Stimulated activated CD8-positive, alpha-beta memory T cell treated with anti-CD3 and anti-CD28 coated beads, Interleukin-4, amount 100 ng/mL, for 1 hour (primary cell): ENCODE measurements at places on chromosomes 11 and 22.

GRCh38 chr11:134398644-134399292, 13.3 kb downstream of the B3GAT1 start:
- DNase-seq = no peak

DNA sequence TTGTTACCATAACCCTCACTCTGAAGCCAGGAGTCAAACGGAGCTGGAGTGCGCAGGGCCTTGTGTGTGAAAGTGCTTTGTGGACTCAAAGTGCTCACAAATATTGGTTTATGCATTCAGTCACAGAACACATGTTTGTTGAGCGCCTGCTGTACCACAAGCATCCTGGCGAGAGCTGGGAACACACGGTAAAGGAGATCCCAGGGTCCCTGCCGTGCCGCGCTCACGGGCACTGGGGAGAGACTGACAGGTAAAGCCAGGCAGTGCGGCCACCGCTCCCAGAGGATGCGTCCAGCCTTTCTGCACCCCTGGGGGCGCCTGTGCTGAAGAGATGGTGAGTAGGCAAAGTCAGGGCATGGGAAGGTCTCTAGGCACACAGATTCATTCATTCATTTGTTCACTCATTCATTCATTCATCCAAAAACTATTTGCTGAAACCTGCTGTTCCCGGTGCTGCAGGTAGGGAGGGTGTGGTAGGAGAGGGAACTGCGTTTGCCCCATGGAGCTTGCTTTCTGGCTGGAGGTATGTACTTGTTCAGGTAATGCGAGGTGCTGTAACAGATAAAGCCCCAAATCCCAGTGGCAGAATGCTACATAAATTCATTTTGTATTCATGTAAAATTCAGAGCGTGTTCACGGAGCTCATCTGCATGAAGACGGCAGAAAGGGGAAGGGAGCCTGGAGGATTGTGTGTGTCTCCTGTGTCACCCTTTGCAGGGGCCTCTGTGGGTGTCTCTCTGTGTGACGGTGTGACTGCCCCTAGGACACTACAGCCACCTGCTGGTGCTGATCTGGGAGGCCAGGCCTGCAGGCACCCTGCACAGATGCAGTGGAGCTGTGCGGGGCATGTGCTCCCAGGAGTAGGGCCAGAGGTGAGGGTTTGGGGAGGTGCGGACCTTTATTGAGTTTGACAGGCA, 167.0 kb upstream of the B3GAT1 start:
- no peak for DNase-seq

DNA sequence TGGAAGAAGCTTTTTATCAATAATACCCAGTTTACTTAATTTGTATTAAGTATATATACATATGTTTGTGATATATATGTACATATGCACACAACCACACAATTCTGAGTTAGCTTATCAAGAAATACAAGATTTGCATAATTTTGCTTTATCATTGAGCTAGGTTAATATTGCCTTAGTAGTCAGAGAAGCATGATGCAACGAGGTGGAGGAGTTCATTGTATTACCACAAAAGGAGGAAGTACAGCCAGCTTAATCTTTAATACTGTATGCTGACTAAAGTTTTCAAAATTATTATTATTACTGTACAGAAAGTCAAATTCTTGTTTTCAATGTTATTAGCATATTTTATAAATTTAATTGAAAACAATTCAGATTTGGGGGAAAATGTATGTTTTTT, 278.4 kb upstream of the PDGFD start:
- DNase-seq = no peak

- DNase-seq = no peak
Observed at GRCh38 chr22:36833073-36833472, 16.2 kb upstream of the PVALB start.

GRCh38 chr11:63478896-63479295, 12.1 kb downstream of the PLAAT5 start:
- DNase-seq = peak; percentile 7

GRCh38 chr11:132772703-132773545, 759.4 kb downstream of the OPCML start:
- DNase-seq = no peak

GRCh38 chr22:30390974-30391691, 3.9 kb upstream of the RNF215 start:
- peak; percentile 45 for DNase-seq

DNA sequence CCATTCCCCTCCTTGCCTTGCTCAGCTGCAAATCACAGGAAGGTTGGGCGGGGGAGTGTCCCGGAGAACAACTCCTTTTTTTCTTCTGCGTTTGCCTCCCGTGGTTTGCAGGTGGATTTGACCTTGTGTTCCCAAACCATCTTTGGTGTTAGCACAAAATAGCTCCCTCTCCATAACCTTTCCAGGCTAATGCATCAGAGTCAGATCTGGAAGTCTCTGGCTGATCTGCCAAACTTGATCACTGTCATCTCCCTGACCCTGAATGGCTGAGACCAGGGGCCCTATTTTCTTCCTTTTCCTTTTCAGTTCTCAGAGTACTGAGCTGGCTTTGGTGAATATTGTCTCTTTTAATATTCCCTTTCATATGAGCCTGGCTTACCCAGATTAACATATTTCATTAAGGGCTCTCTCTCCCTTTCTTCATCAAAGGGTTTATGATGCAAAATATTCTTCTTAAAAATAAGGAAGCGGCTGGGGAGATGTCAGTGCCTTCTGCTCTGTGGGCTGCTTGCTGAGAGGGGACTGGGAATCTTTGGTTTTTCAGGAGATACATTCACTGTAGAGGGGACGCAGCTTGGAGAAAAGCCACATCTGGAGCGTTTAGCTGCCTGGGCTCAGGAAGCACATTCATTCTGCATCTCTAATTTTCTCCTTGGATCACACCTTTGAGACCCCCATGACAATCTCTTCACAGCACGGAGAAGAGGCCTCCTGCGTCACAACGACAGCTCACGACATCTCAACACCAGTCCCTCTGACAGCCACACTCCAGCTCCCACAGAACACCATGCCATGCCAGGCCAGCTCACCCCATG, 148.3 kb downstream of the CEP164 start:
- no peak for DNase-seq

- no peak for DNase-seq
Observed at GRCh38 chr11:32829680-32830412, at the start of gene PRRG4. PRRG4 (plus strand) TSS chr11:32829927; CDS start chr11:32830530, 603 bp downstream.

GRCh38 chr11:13090228-13090708, 81.2 kb downstream of the RASSF10 start:
- DNase-seq = no peak

DNA sequence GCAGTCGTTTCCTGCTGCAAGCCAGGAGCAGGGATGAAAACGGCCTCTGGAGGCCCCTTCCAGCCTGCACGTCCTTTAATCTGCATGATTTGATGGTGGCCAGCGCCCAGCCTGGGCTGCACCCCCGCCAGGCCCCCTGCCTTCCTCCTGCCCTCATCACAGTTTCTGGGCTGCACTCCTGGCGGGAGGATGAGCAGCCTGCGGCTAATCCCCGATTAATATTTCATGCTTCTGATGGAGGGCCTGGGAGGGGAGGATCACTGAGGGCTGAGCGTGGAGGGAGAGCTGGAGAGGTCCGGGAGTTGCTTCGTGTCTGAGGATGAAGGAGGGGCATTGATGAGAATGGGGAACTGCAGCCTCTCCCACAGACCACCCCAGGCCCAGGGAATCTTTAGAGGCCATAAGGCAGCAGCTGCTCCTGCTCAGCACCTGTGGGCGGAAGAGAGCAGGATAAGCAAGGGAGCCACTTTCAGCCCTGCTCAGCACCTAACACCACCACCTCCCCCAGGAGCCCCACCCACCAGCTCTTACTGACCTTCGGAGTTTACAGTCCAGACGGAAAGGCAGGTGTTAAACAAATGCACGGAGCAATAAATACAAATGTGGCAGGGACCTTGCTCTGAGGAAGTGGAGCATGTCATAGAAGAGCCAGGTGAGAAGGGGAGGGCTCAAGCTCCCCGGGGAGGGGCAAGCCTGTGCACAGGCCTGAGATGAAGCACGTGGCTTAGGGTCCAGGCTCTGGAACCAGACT, 135.0 kb upstream of the NECTIN1 start:
- DNase-seq = no peak

DNA sequence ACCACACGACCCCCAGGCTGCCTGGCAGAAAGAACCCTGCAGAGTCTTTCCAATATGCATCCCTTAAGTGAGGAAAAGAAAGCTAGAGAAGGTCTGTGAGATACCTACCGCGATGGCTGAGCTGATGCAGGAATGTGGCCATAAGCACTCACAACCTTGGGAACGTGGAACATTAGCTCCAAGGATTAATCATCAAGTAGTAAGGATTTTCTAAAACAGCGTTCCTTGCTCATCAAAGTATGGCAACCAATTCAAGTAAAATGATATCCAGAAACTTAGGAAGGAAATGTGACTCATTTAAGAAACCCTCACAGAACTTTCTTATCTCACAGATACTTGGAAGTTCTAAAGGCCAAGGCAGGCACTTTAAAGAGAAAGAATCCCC, 12.8 kb downstream of the PACSIN2 start:
- no peak for DNase-seq

GRCh38 chr11:99614352-99614751, 593.6 kb downstream of the CNTN5 start:
- no peak for DNase-seq

- no peak for DNase-seq
Observed at GRCh38 chr11:124869331-124869730, 4.1 kb downstream of the ROBO3 start.

GRCh38 chr22:41001722-41002122, 50.5 kb downstream of the RBX1 start:
- no peak for DNase-seq

- no peak for DNase-seq
Observed at GRCh38 chr11:113240790-113241635, 73.4 kb upstream of the TTC12 start.

- DNase-seq = no peak
Observed at GRCh38 chr11:14237444-14237961, 121.5 kb downstream of the RRAS2 start.

- no peak for DNase-seq
Observed at GRCh38 chr22:20004464-20004863, 12.2 kb downstream of the ARVCF start.

- no peak for DNase-seq
Observed at GRCh38 chr11:31509051-31509428, 382 bp downstream of the IMMP1L start.

- DNase-seq = no peak
Observed at GRCh38 chr22:35212996-35213395, 44.3 kb upstream of the HMGXB4 start.

DNA sequence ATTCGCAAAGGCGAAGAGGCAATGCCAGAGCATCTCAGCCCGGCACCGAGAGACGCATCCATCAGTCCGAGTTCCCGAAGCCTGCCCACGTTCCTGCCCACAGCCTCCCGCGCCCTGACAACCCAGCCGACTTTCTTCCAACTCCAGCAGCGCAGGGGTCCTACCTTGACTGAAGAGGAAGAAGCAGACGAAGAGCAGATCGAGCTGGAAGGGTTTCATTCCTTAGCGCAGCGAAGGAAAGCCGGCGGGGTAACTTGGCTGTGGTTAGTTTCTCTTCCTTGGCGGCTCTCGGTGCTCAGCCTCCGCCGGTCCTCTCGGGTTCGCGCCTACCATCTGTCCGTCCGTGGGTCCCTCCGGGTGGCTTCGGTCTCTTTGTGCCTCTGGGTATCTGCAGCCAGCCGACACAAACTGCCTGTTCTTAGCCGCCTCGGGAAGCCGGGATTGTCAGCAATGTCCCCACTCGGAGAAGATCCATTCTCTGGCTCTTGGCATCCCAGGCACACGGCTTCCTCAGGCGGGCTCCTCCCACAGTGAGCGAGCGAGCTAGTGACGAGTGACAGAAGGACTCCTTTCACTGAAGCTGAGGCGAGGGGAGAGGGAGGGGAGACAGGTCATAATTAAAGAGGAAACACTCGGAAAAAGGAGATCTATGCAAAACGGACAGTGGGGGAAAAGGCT, at the start of gene KIRREL3:
KIRREL3 (minus strand) TSS at position 480 of the 678 bp plus-strand sequence.
- DNase-seq = no peak

DNA sequence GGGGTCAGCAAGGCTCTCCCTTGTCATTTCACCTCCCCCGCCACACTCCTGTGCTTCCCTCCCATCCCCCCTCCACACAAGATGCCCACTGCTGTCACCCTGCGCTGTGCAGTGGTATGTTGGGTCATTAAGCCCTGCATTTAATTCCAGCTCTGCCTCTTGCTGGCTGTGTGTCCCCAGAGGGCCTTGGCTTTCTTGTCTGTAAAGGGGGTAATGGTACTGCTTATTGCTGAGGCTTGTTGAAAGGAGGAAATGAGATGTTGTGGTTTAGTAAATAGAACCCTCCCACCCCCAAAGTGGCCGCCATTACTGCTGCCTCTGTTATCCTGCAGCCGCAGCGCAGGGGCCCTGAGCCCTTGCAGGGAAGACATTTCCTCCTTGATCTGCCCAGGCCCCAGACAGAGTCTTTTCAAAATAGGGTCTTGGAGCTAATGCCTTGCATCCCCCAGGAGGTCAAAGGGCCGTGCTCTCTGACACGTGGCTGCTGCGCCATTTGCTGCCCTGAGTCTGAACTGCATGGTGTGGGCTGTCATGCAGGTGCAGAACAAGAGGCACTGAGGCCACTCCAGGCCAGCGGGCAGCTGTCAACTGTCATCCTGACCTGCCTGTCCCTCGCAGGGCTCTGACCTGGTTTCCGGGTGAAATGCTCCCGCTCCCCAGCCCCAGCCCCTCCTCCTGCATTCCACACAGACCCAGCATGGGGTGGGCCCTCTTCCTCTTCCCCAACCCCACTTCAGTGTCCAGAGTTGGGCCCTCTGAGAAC, 18.7 kb downstream of the PVALB start:
- DNase-seq = no peak

GRCh38 chr22:31613286-31613903, 48.6 kb downstream of the PISD start:
- DNase-seq = no peak

GRCh38 chr11:32420937-32421901, 14.1 kb downstream of the WT1 start:
- no peak for DNase-seq

GRCh38 chr11:70471254-70471653, 72.9 kb downstream of the CTTN start:
- no peak for DNase-seq

DNA sequence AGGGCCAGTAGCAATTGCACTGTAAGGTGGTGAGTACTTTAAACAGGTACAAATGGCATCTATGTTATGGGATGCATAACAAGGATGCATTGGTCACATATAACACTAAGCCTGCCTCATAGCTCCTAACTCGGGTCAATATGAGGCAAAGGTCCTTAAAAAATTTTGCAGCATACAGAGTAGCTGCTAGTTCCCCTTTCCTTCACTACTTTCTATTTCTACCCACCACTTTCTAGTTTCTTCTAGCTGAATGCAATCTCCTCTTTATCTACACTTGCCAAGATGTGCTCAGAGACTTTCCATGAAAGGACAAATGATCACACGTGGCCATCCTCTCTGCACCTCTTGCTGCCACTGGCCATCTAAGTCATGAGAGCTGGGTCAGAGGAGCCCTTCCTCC, 9.8 kb downstream of the OR51F2 start:
- no peak for DNase-seq

DNA sequence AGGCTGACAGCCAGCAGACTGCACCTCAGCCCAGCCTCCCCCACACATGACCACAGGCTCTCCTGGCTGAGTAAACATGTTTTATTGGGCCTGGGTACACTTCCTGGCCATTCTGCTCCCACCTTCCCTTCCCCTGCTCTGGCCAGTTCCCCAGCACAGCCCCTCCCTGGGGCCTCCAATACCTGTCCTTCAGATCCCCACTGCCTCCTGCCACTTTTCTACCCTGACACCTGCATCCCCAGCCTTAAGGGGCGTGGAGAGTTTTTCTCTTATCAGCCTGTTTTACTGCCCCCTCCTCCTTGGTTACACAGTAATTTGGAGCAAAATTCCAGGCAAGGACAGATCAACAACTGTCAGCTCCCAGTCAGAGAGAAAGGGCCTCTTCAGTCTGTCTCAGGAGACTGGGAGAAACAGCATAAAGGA, at the start of gene ISX:
ISX (plus strand) TSS at position 363 of the 423 bp plus-strand sequence. CDS start 930 bp downstream, outside the sequence.
- DNase-seq = no peak
